ENCODE measurements at places on chromosomes 7 and 10.

GRCh38 chr10:113524120-113524519, 28.7 kb upstream of the HABP2 start:
- DNase-seq, result no peak

DNA sequence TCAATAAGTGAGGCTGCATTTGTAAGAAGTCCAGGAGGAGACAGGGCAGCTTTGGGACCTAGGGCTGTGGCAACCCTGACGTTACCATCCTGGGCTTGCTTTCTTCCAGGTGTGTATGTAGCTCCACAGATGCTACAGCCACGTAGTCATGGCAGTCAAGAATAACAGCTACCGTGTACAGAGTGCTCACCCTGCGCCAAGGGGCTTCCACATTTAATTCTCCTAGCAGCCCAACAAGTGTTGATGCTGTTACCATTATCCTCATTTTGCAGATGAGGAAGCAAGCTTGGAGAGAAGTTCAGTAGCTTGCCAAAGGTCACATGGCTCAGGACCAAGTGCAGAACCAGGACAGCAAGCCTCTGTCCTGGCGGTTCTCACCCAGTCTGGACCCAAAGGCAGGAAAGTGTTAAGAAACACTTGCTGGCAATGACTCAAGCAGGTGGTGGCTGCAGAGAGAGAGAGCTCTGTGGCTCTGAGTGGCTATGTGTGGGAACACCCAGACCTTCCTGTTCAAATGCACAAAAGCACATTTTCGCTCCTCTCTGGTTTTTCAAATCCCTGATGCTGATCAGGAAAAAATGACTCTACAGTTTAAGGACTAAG, 89.8 kb downstream of the CREM start:
- DNase-seq, result no peak

DNA sequence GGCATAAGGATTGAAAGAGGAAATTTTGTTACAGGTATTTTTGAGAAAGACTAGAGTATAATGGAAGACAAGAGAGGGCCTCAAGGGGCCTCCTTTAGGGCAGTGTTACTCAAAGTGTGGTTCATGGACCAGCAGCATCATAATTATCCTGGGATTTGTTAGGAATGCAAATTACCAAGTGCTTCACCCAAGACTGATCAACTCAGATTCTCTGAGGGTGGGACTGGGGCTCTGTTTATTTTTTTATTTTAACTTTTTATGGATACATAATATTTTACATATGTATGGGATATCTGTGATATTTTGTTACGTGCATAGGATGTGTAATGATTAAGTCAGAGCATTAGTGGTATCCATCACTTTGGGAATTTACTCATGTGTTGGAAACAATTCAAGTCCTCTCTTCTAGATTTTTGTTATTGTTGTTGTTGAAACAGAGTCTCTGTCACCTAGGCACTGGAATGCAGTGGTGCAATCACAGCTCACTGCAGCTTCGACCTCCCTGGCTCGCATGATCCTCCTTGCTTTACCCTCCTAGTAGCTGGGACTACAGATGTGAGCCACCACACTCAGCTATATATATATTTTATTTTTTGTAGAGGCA, 2.2 kb upstream of the KCTD7 start:
- DNase-seq, result peak; percentile 16

GRCh38 chr10:133481086-133481643, 27.4 kb downstream of the SCART1 start:
- no peak for DNase-seq

- peak; percentile 64 for DNase-seq
These were observed 71.2 kb downstream of the AOAH start for GRCh38 chr7:36653008-36653662.

GRCh38 chr7:113806633-113807327, 112.0 kb downstream of the PPP1R3A start:
- DNase-seq, result no peak
